Fibroblast of gingiva (primary cell): ENCODE measurements at places on chromosomes 13 and 19.

DNA sequence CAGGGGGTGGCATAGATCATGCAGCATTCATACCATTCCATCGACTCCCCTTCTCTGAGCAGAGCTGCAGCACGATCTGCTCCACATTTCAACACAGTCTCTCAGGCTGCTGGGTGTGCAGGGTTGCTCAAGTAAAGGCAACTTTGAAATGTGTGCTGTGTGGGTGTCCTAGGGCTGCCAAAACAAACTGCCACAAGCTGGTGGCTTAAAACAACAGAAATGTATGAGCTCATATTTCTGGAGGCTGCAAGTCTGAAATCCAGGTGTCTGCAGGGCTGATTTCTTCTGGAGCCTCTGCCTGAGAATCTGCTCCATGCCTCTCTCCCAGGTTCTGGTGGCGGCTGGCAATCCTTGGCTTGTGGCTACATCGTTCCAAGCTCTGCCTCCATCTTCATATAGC, 63.7 kb upstream of the WDFY2 start:
- peak; percentile 95 for DNase-seq

DNA sequence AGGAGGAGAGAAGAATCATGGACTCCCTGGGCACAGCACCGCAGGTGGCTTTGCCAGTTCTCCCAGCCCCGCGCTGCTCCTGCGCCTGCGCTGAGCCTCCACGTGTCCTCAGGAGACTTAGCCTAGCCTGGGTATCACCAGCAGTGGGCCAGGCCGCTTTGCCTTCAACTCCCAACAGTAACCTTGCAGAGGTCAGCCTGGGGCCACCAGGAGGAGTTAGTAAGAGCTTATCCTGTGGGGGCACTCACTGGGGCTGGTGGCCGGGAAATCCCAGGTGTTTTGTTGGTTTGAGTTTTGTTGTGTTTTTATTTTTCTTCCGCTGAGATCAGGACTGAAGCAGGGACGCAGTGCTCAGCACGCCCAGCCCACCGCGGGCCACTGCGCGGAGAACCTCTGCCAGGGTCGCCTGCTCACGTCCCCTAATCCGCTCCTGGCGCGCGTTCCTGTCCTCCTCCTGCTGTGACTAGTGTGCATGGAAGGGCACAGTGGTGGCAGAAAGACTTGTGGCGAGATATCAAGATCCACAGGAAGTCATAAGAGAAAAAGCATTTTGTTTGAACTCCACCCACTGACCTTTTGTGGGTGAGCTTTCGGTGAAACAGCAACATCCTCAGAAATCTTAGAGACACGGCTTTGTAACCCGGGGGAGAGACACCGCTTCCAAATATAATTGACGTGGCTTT, 207.4 kb upstream of the RFC3 start:
- DNase-seq, result no peak

DNA sequence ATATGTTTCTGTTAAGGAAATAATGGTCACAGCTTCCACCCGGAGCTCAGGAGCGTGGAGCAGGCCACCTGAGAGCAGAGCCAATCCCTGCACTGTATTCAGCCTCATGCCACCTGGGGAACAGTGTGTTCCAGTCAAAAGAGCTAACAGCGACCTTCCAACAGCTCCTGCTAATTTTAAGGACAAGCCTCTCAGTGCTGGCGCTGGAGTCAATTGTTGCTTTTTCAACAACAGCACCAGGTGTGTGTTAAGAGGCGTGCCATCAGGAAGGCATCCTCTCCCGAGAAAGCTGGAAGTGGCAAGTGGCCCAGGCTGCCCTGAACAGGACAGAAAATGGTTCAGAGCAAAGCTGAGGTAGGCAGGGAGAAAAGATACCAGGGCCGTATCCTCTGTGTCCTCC, 102.0 kb downstream of the CACNA1A start:
- DNase-seq, result no peak

DNA sequence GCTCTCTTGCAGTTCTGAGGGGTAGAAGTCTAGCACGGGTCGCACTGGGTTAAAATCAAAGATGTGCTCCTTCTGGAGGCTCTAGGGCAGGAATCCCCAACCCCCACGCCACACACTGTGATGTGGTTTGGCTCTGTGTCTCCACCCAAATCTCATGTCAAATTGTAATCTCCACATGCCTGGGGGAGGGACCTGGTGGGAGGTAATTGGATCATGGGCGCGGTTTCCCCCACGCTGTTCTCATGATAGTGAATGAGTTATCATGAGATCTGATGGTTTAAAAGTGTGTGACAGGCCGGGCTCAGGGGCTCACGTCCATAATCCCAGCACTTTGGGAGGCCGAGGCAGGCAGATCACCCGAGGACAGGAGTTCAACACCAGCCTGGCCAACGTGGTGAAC, 26.6 kb upstream of the CALM3 start:
- no peak for DNase-seq

DNA sequence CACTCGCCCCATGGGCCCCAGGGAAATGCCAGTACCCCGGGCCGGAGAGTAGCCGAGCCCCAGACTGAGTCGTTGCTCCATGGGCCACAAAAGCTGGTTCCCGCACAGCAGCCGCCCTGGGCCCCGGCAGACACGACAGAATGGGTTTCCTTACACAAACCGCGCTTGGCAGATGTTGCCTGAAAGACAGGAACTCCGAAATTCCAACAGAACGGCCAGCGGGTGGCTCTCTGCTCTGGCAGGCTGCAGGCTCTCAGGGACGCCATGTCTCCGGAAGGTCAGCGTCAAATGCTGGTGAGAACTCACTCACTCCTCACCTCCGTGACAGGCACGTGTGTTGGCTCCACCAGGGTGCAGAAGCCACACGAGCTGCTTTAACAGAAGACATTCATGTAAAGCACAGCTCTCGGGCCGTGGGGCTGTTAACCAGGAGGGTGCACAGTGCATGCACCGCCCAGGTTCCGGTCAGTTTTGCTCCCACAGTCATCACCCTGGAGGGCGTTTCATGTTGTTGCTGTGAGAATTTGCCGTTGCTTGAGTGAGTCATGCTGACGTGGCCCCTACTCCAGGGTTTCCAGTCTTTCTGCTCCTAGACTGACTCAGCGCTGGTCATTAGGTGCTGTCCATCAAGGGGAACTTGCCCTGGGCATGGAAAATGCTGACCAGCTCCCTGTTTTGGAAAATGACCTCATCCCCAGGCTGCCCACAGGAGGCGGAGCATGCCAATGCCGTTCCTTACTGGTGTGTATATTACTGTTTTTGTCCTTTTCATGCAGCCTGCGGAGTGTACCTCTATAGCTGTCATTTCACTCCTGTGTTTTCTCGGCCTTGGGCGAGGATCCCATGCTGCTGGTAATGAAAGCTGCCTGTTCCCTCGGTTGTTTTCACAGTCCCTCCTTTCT, 44.8 kb downstream of the ANKRD10 start:
- peak; percentile 99 for DNase-seq

DNA sequence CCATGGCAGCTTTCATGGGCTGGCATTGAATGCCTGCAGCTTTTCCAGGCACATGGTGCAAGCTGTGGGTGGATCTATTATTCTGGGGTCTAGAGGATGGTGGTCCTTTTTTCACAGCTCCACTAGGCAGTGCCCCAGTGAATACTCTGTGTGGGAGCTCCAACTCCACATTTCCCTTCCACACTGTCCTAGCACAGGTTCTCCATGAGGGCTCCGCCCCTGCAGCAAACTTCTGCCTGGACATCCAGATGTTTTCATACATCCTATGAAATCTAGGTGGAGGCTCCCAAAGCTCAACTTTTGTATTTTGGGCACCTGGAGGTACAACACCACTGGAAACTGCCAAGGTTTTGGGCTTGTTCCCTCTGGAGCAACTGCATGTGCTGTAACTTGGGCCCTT, 450.6 kb downstream of the LMO7 start:
- DNase-seq, result no peak

- peak; percentile 75 for DNase-seq
These were observed 17.2 kb downstream of the RASA3 start for GRCh38 chr13:114115191-114115671.

DNA sequence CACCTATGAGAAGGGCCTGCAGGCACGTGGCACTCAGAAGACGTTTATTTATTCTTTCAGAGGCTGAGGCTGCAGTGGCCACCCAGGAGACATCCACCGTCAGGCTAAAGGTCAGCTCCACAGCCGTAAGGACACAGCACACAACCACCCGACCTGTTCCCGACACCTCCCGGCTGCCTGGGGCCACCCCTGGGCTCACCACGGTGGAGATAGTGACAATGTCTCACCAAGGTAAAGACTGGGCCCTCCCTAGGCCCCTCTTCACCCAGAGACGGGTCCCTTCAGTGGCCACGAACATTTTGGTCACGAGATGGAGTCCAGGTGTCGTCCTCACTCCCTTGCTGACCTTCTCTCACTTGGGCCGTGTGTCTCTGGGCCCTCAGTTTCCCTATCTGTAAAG, 32.5 kb downstream of the SPC24 start:
- DNase-seq, result no peak
